ENCODE measurements at places on chromosomes 2 and 18. TPM values are rescaled to one million over a fixed set of nuclear protein-coding genes. Genes with fewer than 3 reads are reported as not detected.

Gene FNDC4
- total RNA-seq: 4.0 TPM

Gene ASAP2
- 55.5 TPM for total RNA-seq

Gene NPHP1
- total RNA-seq: 9.2 TPM

Gene SIX3
- 0.39 TPM for total RNA-seq

Gene ABCG8
- not detected for total RNA-seq

Gene ALPP
- 5.3 TPM for total RNA-seq

Gene KRTCAP3
- 0.39 TPM for total RNA-seq

Gene MAIP1
- 38.0 TPM for total RNA-seq

Gene MROH2A
- 0.12 TPM for total RNA-seq

Gene CCDC74A
- 14.7 TPM for total RNA-seq

Gene RTP5
- total RNA-seq: not detected

Gene UGT1A10
- 0.49 TPM for total RNA-seq

Gene SULT1C2
- 0.29 TPM for total RNA-seq

Gene EPB41L3
- 0.18 TPM for total RNA-seq

Gene OSR1
- 6.3 TPM for total RNA-seq

Gene SAG
- not detected for total RNA-seq

Gene CROCC2
- not detected for total RNA-seq

Gene SCN3A
- total RNA-seq: not detected

Gene SP100
- total RNA-seq: 28.6 TPM

Gene ERMN
- total RNA-seq: not detected

Gene BMP10
- total RNA-seq: not detected

Gene RAPGEF4
- total RNA-seq: 0.28 TPM

Gene MEX3C
- 16.5 TPM for total RNA-seq

Gene CPO
- not detected for total RNA-seq

Gene CABYR
- total RNA-seq: 13.5 TPM

Gene ZNF532
- total RNA-seq: 21.4 TPM

Gene REG3G
- total RNA-seq: not detected

Gene SLC4A5
- 0.11 TPM for total RNA-seq

Gene TM4SF20
- 9.9 TPM for total RNA-seq

Gene VRK2
- 29.6 TPM for total RNA-seq

Gene SERPINB11
- 0.17 TPM for total RNA-seq

Gene COL5A2
- total RNA-seq: 41.6 TPM

Gene GPAT2
- total RNA-seq: not detected

Gene TNFAIP6
- 1.2 TPM for total RNA-seq

Gene CNDP1
- total RNA-seq: not detected

Gene SP5
- total RNA-seq: not detected

Gene TNP1
- not detected for total RNA-seq

Gene STAM2
- total RNA-seq: 9.9 TPM

Gene RNF125
- total RNA-seq: 0.35 TPM

Gene WDR35
- 15.2 TPM for total RNA-seq

Gene TFCP2L1
- total RNA-seq: 6.2 TPM

Gene LIMS3
- not detected for total RNA-seq

Gene DPP4
- 0.69 TPM for total RNA-seq

Gene ACTG2
- not detected for total RNA-seq

Gene FBLN7
- total RNA-seq: 0.37 TPM

Gene ZNF385B
- 0.18 TPM for total RNA-seq

Gene SERPINB13
- not detected for total RNA-seq

Gene SH3BP4
- 41.0 TPM for total RNA-seq

Gene MRPL19
- 72.9 TPM for total RNA-seq

Gene POTEE
- total RNA-seq: 0.06 TPM

Gene ACKR3
- 9.4 TPM for total RNA-seq
